ENCODE measurements at places on chromosomes 7 and 10. TPM values are rescaled to one million over a fixed set of nuclear protein-coding genes. Genes with fewer than 3 reads are reported as not detected.
A peak's percentile ranks its signal among the peaks of the same experiment; 100 is the strongest.

DNA sequence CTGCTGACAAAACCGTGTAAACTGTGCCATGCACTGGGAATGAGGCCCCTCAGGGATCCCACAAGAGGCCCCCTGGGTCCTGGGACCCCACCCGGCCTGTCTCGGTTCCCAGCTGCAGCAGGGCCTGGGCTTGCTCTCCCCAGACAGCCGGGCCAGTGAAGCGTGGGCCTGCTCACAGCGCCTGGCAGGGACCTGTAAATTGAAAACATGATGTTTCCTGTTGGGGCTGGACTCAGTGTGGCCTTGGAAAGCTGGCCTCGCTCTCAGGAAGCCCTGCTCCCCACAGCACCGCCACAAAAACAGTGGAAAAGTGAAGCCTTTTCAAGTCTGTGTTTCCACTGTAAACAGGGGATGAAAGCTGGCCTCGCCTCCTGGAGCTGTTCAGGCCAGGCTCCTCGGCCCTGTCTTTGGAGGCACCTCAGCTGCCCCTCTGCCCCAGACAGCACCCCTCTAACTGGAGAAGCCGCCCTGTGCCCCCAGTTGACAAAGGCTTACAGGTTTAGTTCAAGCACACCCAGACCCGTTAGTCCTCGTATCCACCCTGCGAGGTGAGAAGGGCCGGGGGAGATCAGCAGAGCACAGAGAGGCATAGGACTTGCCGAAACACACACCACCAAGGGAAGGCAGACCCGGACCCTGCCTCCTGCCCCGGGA lies 108.3 kb downstream of the ZMIZ1 start:
- H3K4me1 ChIP-seq, result peaks cover 79% of the 10 kb centered on the region
- peak overlapping the region; percentile 64 for H3K27ac ChIP-seq
- no peak overlapping the region for H3K4me3 ChIP-seq

GRCh38 chr7:131223151-131223550 lies 104.5 kb upstream of the MKLN1 start:
- DNase-seq, result peak; percentile 17
- H3K4me1 ChIP-seq, result peaks cover 8% of the 10 kb centered on the region
- H3K36me3 ChIP-seq, result no peaks in the 10 kb centered on the region
- no peak overlapping the region for H3K27ac ChIP-seq

- no peak for DNase-seq
- H3K4me1 ChIP-seq, result peaks cover 4% of the 10 kb centered on the region
- no peaks in the 10 kb centered on the region for H3K36me3 ChIP-seq
- H3K4me3 ChIP-seq, result no peak overlapping the region
- no peaks in the 10 kb centered on the region for H3K27me3 ChIP-seq
These were observed 115.7 kb downstream of the TPK1 start for GRCh38 chr7:144720149-144720548.

DNA sequence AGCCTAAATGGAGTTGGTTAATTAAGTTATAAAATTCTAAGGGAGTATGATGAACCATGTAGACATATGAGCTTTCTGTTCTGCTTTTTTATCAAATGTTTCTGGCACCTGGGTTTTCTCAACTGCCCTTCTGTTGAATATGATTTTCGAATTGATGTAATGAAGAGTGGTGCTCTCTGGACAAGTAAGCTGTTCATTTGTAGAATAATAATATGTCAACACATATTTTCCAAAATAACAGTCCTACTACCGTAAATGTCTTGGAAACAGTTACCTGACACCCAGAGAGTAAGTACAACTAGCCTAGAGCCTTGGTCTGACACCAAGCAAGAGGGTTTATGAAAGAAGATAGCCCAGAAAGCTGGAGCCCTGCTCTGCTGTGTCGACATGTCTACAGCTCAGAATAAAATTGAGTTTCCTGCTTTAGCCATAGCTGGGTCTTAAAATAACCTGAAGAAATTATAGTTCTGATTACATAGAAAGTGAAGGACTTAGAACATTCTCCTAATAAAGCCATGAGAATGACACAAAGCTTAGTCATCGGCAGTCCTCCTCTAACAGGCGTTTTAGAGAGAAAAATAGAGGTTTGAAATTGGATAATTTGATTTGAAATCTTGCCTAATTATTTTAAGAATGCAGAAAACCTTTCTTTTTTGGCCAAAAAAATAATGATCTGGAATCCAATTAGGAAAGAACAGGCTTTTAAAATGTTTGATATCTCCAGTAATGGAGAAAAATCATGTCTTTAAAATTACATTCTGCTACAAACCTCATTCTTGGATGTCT lies 25.1 kb downstream of the HDAC9 start:
- DNase-seq, result no peak
- peak overlapping the region; percentile 73 for H3K27ac ChIP-seq
- H3K36me3 ChIP-seq, result no peaks in the 10 kb centered on the region
- H3K4me3 ChIP-seq, result no peak overlapping the region

GRCh38 chr10:1107679-1108078 lies 51.5 kb downstream of the WDR37 start:
- H3K27me3 ChIP-seq, result no peaks in the 10 kb centered on the region
- H3K36me3 ChIP-seq, result peaks cover 61% of the 10 kb centered on the region
- no peak overlapping the region for H3K4me3 ChIP-seq

GRCh38 chr10:70811881-70812280 lies 3.9 kb upstream of the SGPL1 start:
- H3K4me3 ChIP-seq, result no peak overlapping the region
- no peaks in the 10 kb centered on the region for H3K27me3 ChIP-seq
- no peak for DNase-seq

DNA sequence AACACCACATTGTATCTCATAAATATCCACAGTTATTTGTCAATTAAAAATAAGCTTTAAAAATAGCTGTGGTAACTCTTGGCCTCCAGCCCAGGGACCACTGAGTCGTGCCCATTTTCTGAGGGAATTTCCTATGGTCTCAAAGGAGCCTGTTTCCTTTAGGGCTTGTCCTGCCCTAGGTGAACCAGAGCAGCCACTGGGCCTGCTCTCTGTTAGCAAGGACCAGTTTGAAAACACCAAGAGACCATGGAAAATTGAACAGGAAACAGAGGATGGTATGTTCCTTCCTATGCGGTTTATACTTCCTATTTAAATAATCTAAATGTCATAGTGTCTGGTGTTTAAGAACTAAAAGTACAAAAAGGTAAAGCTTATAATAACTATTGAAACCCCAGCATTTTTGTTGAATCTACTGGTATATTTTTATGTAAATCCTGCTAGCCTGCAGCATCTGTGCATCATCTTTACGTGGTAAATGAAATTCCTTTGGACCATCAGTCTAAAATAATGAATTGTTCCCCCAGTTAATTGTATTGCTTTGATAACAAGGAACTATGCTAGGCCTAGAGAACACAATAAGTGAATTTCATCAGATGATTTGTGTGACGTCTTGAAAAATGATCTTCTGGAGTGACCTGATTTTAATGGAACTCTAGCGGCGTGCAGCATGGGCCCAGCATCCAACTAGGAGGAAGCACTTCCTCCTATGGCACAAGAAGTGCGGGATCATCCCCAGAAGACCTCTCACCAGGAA lies 333.7 kb downstream of the GFRA1 start:
- no peak overlapping the region for H3K27ac ChIP-seq
- no peak overlapping the region for H3K4me3 ChIP-seq
- H3K36me3 ChIP-seq, result no peaks in the 10 kb centered on the region

GRCh38 chr7:93284908-93285307 lies 52.7 kb downstream of the VPS50 start:
- no peak overlapping the region for H3K4me3 ChIP-seq
- H3K27me3 ChIP-seq, result no peaks in the 10 kb centered on the region
- no peak for DNase-seq
- H3K4me1 ChIP-seq, result no peaks in the 10 kb centered on the region

- H3K36me3 ChIP-seq, result no peaks in the 10 kb centered on the region
- H3K27ac ChIP-seq, result no peak overlapping the region
- no peaks in the 10 kb centered on the region for H3K27me3 ChIP-seq
- no peaks in the 10 kb centered on the region for H3K4me1 ChIP-seq
- no peak for DNase-seq
These were observed 57.4 kb upstream of the AGR3 start for GRCh38 chr7:16939161-16939560.

GRCh38 chr7:33760834-33761233 lies 144.5 kb upstream of the BMPER start:
- H3K36me3 ChIP-seq, result no peaks in the 10 kb centered on the region
- no peaks in the 10 kb centered on the region for H3K27me3 ChIP-seq
- DNase-seq, result no peak
- no peak overlapping the region for H3K27ac ChIP-seq
- H3K4me3 ChIP-seq, result no peak overlapping the region

DNA sequence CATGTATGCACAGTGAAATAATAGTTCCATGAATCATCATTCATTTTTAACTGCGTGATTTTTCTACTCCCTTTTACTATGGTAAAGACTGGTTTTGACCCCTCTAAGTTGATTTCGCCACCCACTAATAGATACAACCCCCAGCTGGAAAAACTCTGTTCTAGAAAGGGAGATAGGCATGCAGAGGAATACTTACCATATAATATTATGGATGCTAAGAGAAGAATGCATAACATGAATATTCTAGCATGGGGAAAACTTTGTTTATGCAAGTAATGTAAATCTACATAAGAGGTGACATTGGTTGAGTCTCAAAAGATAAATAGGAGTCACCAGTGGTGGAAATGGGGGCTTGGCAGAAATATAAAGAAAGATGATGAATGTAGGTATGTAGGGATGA lies 97.3 kb upstream of the MBL2 start:
- H3K36me3 ChIP-seq, result no peaks in the 10 kb centered on the region
- H3K27me3 ChIP-seq, result no peaks in the 10 kb centered on the region

- DNase-seq, result no peak
- H3K4me3 ChIP-seq, result no peak overlapping the region
- H3K4me1 ChIP-seq, result no peaks in the 10 kb centered on the region
These were observed 68.9 kb upstream of the NMT2 start for GRCh38 chr10:15237351-15237750.

The FAM25C gene
- not detected for total RNA-seq

The PPP1R3C gene
- 15.7 TPM for total RNA-seq

The SLC13A4 gene
- total RNA-seq, result 0.81 TPM

The EPO gene
- not detected for total RNA-seq

The NUB1 gene
- 61.7 TPM for total RNA-seq

The ADIRF gene
- not detected for total RNA-seq
